Fibroblast of the conjunctiva (primary cell): ENCODE measurements at places on chromosomes 2 and 18.

DNA sequence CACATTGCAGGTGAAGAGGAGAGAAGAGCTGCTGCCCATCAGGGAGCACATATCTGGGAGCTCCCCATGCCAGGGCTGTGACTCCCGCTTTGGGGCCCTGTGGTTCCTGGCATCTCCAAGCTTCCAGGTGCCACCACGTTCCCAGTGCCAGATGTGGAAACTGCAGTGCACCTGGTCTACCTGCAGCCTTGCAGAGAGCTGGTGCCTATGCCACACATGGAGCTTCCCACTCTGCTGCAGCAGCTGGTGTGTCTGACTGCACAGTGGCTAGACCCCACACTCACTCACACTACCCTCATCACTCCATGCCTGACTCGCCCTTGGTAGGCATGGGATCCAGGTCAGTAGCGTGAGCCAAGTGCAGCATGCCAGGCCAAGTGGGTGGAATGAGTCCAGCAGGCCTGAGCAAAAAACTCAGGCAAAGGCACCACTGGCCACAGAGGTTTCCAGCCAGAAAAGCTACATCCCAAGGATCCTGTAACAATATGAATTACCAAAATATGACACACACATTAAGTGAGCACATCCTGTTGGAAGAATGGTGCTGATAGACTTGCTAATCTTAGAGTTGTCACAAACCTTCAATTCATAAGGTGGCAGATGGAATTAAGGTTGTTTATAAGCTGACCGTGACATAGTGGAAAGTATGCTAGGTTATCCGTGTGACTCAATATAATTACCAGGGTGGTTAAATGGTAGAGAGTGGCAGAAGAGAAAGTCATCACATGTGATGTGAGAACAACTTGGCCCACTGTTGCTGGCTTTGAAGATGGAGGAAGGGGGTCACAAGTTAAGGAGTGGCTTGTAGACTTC is 150.9 kb downstream of the EHBP1 start:
- no peak for DNase-seq

DNA sequence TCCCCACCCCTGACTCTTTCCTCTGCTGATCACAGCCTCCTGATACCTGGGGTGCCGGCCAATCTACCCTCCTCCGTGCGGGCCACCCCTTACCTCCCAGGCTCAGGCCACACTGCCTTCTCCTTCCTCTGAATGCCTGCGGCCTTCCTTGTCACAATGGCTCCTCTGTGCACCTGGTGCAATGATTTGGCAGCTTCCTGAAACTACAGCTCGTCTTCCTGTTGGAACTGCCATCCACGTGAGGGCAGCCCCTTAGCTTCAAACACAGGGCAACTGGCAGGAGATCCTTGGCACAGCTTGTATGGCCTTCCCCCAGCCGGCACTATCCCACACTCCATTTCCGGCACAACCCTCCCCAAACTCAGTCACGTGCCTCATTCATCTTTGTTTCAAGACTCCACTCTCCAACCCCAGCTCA is 69.0 kb downstream of the STPG4 start:
- no peak for DNase-seq

DNA sequence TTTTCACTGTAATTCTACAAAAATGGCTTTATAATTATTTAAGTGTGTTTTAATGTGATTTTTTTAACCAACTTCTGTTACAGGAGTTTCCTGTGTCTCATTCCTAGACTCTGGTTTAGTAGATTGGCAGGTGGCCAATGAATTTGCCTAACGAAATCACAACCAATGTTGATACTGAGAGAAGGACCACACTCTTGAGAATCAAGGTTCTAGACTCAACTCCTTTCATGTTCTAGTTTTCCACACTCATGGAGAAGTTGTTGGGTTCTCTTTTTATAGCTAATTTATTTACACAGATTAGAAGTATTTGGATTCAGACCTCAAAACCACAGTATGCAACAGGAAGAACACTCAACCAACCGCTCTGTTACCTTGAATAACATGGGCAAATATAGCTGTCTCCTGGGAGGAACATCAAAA is 22.6 kb upstream of the USP34 start:
- DNase-seq = no peak

GRCh38 chr18:68429111-68429510 is 285.8 kb downstream of the TMX3 start:
- no peak for DNase-seq

DNA sequence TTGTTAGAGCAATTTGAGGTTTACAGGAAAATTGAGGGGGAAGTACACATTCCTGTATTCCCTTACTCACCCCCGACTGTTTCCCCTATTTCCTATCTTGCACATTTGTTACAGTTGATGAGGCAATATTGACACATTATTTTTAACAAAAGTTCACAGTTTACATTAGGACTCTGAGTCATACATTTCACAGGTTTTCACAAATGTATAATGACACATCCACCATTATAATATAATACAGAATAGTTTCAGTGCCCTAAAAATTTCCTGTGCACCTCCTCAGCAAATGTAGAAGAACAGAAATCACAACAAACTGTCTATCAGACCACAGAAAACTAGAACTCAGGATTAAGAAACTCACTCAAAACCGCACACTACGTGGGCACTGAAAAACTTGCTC is 160.6 kb upstream of the RMP24 start:
- DNase-seq = no peak

DNA sequence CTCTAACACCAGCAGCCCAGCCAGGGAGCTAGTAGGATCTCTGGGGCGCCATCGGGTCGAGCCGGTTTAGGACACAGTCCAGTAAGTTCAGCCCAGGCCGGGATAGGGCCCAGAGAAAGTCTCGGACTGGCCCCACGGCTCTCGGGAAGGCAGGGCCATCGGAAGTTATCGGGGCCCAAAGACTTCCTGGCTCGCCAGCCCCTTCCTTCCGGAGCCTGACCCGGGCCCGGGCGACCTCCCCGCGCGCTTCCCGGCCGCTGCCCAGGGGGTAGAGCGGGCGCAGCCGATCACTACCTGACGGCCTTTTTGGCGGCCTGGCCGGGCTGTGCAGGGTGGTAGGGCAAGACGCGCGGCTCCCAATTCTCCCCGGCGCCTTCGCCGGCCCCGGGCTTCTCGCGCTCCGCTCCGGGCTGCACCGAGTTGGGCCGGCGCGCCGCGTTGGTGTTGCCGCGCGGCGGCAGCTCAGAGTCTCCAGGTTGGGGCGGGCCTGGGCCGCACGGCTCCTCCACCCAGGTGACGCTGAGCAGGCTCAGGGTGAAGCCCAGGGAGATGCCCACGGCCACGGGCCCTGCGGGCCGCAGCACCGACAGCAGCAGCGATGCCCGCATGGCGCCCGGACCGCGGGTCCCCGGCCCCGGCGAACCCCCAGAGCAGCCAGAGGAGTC is 546 bp downstream of the CHPF start:
- no peak for DNase-seq

GRCh38 chr2:122867941-122868340 is 1112.5 kb downstream of the TSN start:
- no peak for DNase-seq

DNA sequence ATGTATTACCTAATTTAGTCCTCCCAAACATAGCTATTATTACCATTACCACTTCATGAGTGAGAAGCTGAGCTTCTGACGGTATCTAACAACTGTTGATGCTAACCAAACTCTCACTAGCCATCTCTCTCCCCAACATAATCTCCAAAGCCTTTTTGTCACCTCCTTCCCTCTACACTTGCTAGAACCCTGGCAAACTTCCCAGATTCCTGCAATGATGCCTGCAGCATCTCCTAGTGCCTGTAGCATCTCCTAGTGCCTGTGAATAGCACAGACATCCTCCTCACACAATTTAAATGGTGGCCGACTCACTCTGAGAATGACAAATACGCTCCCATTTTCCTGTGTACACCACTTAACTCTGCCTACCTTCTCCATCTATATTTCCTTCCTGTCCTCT is 126.7 kb downstream of the STK39 start:
- DNase-seq = peak; percentile 8

DNA sequence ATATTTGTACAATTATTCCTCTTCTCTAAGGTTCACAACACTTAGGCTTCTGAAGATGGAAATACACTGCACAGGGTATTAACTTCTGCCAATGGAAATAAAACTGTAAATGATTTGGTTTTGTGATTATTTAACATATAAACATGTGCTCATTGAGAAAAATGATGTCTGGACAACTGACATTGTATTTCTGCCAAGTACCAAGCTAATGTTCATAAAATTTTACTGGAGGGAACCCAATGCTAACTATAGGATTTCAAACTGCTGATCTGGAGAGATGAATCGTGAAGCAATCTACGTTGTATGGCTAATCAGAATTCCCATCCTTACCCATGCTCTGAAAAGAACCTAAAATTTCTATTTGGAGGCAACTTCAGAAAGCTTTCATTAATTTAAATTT is 279.7 kb downstream of the NRXN1 start:
- no peak for DNase-seq

DNA sequence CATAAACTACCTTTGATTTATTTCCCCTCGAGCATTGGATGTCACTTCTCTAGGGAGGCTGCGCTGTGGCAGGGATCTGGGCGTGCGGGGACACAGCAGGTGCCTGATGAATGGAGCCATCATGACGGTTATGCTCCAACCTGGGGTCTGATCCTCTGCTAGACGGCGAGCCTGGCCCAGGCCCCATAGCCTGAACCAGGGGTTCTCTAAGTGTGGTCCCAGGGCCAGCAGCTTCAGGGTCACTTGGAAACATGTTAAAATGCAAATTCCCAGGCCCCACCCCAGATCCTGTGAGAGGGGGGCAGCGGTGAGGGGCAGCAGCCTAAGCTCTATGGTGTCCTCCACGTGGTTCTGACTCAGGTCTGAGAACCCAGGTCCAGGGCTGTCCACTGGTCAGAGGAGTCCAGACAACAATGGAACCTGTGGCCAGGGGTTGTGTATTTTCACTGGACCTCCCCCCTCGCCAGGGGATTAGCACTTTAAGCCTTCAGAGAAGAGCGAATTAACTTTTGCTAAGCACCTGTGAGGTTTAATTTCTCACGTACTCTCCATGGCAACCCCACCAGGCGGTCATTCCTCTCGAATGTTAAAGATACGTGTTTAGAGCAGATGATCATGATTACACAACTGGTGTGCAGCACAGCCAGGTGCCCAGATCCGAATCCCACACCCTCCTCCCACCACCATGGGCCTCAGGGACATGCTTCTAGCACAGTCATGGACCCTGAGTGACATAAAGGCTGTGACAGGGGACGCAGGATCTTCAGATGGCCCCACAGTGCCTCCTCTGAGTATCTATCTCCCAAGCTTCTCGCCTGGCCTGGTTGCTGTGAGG is 1.6 kb upstream of the ARHGEF4 start:
- DNase-seq = no peak
